ENCODE measurements at places on chromosomes 1 and 21. TPM values are rescaled to one million over a fixed set of nuclear protein-coding genes. Genes with fewer than 3 reads are reported as not detected.

- DNase-seq = no peak
Measured at GRCh38 chr1:189866606-189867005, 611.1 kb downstream of the BRINP3 start.

DNA sequence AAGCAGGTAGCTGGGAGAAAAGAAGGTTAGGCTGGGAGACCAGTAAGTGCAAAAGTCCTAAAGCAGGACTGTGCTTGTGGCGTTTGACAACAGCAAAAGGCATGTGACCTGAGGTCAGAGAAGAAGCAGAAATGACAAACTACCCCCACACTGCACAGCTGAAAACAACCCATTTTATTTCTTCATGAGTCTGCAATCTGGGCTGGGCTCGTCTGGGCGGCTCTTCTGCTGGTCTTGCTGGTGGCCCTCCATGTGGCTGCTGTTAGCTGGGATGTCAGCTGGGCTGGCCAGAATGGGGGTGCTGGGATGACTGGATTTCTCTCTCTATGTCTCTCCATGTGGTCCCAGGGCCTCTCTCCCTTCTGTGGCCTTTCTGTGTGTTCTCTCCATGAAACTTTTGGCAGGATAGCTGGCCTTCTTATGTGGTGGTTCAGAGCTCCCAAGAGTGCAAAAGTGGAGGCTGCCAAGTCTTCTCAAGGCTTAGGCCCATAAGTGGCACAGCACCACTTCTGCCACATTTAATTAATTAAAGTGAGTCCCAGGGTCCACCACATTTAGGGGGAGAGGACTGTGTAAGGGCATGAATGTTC is 128.6 kb downstream of the RIPK4 start:
- DNase-seq = no peak

DNA sequence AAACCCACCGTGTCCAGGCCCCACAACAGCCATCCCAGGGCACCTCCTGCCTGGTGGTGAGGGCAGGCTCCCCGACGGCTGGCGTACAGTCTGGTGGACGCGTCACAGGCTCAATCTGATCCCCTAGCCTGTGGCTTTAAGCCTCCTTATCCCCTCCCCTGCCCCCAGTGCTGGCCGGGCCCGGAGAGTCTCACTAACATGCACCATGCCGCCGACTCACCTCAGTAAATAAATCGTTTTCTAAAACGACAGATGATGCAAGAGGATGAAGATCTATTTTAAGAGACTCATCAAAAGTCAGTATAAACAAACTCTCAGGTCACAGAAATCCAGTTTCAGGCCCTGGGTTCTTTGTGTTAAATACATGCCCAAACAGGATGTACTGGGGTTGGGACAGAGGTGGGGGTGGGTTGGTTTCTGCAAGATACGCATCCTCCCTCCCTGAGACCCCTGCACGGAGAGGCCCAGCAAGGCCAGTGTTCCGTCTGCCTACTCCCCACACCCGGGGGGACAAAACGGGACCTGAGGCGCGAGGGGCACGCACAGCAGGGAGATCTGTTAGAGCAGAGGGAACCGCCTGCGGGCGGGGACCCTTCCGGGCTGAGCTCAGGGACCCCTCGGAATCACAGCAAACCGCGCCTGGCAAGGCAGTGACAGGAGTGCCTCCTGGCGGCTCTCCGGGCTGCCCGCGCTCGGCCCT is 3.1 kb downstream of the PANK4 start:
- no peak for DNase-seq

The TDRD5 gene
- total RNA-seq = not detected

DNA sequence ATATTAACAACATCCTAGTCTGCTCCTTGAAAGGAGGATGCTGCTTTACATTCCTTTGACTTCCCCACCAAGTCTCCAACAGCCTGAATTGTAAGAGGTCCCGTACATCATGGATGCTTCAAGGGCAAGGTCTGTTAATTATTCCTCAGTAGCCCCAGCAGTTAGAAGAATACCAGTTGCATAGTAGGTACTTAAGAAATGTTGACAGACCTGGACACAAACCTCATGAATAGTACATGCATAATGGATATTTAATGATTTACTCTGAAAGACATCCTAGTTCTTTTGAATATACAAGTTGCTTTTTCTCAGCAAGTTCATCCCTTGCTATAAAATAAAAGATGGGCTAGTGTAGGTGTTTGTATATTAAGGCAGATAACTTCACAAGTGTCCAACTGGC is 112.1 kb upstream of the DPYD start:
- no peak for DNase-seq

The AGT gene
- total RNA-seq = 12.3 TPM

The ADGRL4 gene
- 31.6 TPM for total RNA-seq

The OR2T3 gene
- not detected for total RNA-seq

- peak; percentile 60 for DNase-seq
Measured at GRCh38 chr1:160423966-160424365, 23.6 kb downstream of the VANGL2 start.

The OR2M3 gene
- total RNA-seq = not detected

- DNase-seq = no peak
Measured at GRCh38 chr1:88647749-88648415, 36.2 kb upstream of the PKN2 start.

The FABP3 gene
- 35.8 TPM for total RNA-seq

DNA sequence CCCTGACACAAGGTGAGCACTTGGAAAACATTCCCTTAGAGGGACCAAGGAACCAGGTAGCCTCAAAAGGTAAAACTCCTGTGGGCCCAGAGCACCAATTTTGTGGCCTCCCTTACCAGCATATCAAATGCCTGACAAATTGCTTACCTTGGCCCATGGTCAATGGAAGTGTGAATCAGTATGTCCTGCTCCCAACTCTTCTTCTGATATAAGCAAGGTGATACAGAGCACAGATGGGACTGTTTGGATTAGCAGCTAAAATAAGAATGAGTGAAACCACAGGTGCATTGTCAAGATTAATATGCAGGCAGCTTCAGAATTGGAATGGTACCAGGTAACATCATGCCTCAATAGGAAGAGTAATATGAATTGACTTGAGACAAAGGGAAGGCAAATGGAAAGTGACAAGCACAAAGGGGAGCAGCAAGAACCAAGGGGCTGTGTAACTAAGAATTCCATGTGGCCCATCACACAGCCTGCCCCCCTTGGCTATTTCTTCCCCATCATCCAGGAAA is 156.8 kb upstream of the KCND3 start:
- no peak for DNase-seq

- no peak for DNase-seq
Measured at GRCh38 chr1:235491644-235492043, 12.6 kb downstream of the B3GALNT2 start.

GRCh38 chr1:226342656-226343055 is 33.7 kb upstream of the LIN9 start:
- no peak for DNase-seq

The TMEM82 gene
- not detected for total RNA-seq

DNA sequence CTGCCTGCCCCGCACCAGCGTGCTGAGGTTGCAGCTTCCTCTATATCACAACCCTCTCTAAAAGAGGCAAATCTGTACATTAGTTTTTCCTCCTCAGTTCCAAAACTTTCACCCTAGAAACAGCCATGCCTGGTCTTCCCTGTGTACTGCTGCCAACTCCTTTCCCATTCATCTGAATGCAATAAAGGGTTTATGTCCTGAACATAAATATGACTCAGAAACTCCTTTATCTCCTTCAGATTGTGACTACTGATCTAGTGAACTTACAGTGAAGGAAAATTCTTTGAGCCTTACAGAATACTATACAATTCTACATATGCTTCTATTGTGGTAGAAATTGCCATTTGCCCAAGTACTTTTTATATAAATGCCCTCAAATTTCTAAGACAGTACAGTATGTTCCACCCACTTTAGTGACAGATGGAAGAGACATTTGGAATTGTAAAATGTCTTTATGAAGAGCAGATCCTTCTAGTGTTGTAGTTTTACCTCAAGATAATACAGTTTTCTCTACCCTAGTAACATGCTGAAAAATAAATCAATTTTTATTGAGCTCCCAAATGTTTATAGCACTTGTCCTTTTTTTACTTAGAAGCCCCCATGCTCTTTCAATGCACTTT is 345.1 kb upstream of the SNX7 start:
- DNase-seq = no peak

The DOP1B gene
- total RNA-seq = 6.3 TPM

The DUSP10 gene
- total RNA-seq = 11.6 TPM

GRCh38 chr1:211588711-211589110 is 9.8 kb upstream of the SLC30A1 start:
- no peak for DNase-seq

DNA sequence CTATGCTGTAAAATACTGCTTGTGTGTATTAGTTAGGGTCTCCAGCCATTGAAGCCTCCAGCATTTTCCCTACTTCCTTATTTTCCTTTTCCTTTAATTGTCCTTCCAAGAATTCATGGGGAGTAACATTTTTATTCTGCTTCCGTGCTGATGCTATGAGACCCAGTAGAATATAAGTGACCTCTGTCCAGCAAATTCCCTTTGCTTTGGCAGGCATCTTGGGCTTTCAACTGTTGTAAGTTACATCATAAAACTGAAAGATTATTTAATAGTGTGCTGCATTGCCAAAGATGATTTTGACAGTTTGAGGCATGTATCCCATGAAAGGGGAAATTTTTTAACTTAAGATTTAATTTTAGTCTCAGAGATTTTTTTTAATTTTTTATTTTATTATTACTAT is 48.1 kb upstream of the B3GALT2 start:
- no peak for DNase-seq
